H54 (cell line): ENCODE measurements at places on chromosomes 11 and 22.
A peak's percentile ranks its signal among the peaks of the same experiment; 100 is the strongest.

DNA sequence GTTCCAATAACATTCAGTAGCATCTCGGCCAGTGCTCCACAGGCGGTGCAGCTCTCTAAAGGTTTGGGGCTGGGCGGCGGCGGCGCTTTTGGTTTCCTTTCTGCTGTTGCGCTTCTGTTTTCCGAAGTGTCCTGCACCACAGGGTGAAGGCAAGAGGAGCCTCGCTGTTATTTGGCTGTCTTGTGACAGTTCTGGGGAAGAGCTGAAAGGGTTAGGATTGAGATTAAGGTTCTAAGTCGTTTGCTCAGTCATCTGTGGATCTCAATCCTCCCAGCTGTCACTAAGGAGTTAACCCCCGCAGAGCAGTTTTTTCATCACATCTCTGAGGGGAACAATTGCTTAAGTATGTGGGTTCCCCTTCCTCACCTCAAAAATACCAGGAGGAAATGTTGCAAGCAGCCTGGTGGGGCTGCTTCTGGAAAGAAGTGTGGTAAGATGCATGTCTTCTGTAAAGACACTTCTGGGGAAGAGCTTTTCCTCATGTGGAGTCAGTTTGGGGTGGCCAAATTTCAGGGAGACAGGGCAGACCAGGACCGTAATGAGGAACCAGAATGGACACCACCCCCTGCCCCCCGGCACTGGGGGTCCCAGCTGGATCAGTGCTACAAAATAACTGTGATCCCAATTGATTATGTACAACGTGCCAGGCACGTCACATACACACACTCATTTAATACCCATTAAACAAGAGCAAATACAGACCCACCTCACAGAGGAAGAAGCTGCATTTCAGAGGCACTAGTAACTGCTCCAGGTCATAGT is 14.2 kb downstream of the TMEM121B start:
- DNase-seq, result no peak

GRCh38 chr11:13009921-13010748 is 1.0 kb downstream of the RASSF10 start:
- no peak for DNase-seq

- no peak for DNase-seq
Observed at GRCh38 chr22:49936973-49937757, 18.7 kb downstream of the CRELD2 start.

GRCh38 chr11:102603091-102603490 is 22.0 kb downstream of the MMP20 start:
- DNase-seq, result peak; percentile 6

DNA sequence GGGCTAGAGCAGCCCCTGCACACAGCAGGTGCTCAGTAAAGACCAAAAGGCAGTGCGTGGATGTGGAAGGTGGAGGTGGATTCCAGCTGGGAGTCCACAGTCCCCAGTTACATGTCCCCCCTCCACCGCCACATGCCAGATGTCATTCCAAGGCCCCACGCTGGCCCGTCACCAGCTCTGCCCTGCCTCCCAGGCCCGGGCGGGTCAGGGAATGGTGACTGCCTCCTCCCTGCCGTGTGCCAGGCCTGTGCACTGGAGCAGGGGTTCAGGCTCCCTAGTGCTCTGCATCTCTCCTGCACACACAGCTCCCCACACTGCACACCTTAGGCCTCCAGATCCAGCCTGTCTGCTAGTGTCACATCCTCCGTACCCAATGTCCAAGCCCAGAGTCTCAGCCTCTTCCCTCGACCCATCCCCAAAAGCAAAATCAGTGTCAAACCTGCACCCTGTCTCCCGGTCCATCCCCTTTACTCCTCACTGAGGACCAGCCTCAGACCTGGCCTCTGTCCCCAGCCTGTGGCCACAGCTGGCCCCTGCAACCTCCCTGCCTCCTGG is 40.2 kb upstream of the PRODH start:
- no peak for DNase-seq

DNA sequence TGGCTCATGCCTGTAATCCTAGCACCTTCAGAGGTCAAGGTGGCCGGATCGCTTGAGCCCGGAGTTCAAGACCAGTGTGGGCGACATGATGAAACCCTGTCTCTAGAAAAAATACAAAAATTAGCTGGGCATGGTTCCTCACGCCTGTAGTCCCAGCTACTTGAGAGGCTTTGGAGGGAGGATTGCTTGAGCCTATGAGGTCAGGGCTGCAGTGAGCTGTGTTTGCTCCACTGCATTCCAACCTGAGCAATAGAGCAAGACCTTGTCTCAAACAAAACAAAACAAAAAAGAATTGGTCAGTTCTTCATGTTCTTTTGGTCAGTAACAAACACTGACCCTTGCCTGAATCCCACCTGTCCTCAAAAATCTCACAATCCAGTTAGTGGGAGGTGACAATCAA is 36.7 kb upstream of the VSTM5 start:
- no peak for DNase-seq

- no peak for DNase-seq
Observed at GRCh38 chr11:8363921-8364320, 100.2 kb upstream of the LMO1 start.
